ENCODE measurements at places on chromosomes 5 and 9.
A peak's percentile ranks its signal among the peaks of the same experiment; 100 is the strongest.

GRCh38 chr9:113428062-113428615 lies 17.6 kb downstream of the C9orf43 start:
- no peak for DNase-seq

- DNase-seq = no peak
Measured at GRCh38 chr5:97580746-97581145, 397.7 kb upstream of the RIOK2 start.

DNA sequence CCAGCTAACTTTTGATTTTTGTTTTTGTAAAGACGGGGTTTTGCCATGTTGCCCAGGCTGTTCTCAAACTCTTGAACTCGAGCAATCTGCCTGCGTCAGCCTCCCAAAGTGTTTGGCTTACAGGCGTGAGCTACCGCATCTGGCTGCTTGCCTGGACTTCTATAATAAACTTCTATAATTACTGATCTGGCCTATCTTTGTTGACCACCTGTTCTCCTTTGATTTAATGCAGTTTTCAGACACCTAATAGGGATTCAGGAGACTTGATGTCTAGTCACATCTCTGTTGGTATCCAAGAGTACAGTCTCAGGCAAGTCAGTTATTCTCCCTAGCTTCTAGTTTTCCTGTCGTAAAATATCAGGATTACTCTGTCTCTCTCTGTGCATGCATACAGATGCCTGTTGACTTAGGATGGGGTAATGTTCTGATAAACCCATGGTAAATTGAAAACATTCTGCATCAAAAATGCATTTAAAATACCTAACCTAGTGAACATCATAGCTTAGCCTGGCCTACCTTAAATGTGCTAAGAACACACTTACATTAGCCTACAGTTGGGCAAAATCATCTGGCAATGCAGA lies 51.5 kb upstream of the NR3C1 start:
- no peak for DNase-seq

DNA sequence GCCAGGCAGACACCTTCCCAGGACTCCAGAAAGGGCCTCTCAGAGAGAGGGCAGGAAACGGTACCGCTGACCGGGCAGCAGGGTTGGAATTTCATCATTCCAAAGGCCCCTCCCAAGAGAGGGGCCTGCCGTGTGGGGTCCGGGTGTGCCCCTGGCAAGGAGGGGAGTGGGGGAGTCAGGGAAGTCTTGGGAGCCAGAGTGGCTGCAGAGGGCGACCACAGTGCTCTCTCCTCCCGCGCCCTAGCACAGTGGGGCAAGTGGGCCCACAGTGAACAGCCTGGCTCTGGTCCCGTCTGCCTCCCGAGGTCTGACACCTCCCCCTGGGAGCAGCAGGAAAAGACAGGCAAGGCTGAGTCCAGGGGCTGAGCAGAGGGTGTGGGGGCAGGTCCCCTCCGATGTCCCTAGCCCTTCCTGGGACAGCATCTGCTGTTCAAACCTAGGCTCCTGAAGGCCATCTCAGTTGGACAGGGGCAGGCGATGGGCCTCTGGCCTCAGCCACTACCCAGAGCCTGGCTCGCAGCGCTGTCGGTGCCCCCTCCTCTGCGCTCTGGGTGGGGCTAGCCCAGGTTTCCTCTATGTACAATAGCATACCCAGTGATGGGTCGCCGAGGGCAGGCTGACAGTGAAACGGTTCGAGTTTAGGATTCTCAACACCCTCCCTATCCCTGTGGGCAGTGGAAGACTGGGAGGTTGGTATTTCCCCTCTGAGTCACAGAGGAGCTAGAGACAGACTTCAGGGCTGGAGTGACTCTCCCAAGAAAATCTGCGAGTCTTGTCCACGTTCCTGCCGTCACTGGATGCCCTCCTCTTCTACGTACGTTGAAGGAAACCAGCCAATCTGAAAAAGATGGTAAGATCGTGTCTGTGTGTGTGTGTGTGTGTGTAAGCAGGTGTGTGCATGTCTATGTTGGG lies 25.4 kb upstream of the SARDH start:
- no peak for DNase-seq

DNA sequence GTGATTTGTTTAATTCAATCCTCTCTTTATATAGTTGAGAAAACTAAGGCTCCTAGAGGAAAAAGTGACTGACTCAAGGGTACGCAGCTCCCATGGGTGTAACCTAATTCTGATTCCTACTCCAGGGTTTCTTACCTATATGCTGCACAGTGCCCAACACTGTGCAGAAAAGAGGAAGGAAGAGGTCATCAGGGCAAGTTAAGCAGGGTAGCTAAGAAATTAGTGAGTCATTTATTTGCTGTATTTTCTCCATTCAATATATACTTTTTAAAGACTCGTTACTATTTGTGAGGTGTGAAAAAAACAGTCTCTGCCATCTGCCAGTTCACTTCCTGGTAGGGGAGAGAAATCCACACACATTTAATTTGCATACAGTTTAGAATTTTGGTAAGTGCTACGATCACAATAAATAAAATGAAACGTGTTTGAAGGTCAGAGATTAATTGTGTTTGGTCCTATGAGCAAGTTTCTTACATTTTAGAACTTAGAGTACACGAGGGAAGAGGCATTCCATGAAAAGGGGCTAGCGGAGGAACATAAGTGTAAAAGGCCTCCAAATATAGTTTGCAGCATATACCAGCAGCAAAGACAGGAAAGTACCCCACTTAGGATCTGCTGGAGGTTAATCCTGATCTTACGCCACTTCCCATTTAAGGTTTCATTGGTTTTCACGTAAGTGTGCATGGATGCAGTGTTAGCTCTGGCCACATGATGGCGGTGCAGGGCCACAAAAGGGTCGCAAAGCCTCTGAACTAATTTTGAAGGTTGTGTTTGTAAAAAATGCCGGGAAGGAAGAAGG lies 59.9 kb upstream of the TLR4 start:
- peak; percentile 83 for DNase-seq

DNA sequence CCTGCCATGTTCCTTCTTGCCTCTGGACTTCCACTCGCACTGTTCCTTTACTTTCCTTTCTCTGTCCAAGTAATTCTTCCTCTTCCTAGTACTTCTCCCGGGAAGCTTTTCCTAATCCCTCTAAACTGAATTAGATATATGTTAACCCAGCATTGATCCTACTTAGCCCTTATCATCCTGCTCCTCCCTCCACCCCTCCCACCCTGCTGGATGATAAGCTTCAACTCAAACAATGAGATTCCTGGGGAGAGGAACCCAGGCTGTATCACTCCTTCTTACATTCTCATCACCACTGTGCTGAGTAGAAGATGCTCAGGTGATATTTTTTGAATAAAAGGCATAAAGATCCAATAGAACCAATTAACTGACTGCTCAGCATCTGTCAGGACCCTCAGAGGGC lies 45.7 kb downstream of the CDK5RAP2 start:
- no peak for DNase-seq

GRCh38 chr5:97096846-97097245 lies 45.6 kb downstream of the LIX1 start:
- no peak for DNase-seq

GRCh38 chr5:23385036-23385435 lies 122.4 kb upstream of the PRDM9 start:
- no peak for DNase-seq

DNA sequence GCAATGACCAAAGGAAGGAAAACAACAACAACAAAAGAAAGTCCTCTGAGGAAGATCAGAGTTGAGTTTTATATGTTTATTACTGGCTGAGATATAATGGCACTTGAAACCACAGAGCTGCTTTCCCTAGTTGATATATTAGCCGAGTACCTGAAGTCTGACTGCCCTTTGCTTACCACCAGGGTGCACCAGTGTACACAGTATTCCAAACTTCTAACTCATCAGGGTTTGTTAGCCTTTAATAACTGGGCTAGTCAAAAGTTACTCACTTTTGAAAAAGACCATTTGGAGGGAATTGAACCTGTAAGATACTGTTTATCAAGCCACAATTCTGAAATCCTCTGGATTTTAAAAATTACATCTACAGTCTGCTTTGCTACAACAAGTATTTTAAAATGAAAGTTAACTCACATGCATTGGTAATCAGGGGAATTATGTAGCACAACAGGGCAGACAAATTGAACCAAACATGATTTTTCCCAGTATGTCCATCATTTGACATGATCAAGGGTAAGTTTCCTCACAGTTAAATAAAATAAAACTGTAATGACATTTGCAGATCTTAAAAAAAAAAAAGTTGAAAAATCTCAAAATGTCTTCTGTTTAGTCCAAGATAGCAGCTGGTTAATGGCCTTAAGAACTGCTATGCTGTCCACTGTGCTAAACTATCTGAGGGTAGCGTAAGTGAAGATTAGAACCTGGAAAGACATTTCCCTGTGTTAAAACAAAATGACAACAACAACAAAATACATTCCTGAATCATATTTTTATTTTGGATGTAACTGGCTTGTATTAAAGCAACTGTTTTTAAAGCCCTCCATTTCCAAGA lies 57.3 kb upstream of the C6 start:
- peak; percentile 60 for DNase-seq

DNA sequence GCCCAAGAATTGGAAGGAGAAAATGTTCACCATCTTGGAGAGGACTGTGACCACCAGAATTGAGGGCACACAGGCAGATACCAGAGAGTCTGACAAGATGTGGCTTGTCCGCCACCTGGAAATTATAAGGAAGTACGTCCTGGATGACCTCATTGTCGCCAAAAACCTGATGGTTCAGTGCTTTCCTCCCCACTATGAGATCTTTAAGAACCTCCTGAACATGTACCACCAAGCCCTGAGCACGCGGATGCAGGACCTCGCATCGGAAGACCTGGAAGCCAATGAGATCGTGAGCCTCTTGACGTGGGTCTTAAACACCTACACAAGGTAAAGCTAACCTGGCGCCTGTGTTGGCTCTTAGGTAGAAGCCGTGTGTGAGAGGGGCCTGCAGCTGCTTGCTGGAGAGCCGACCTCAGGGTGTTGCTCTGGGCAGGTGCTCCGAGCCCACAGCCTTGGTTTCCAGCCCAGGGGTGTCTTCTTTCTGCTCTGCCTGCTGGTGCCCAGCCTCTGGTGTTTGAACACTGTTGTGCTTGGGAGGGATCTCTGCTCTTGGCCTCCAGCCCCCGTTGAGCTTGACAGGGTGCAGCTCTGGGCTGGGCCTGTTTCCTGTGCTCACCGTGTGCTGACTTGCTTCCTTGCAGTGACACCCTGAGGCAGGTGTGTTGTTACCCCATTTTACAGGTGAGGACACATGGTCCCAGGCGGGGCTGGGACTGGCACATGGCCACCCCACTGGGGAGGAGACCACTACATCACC lies 10.9 kb downstream of the EXOC3 start:
- no peak for DNase-seq

DNA sequence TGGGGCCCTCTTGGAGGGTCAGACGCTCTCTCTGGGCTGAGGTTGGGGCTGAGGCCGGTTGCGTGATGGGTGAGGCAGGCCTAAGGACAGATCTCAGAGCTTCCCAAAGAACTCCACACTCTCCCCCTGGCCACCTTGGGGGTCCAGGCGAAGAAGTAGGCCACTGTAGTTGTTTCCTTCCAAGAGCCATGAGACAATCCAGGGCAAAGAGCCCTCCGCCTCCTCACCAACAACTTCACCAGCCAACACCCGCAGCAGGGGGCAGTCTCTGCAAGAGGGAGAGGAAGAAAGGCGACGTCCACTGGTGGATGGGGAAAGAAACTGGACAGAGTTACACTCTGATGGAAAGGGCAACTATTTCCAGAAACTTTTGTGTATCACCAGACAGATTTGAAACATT lies 10.7 kb downstream of the SLC35A4 start:
- DNase-seq = no peak

DNA sequence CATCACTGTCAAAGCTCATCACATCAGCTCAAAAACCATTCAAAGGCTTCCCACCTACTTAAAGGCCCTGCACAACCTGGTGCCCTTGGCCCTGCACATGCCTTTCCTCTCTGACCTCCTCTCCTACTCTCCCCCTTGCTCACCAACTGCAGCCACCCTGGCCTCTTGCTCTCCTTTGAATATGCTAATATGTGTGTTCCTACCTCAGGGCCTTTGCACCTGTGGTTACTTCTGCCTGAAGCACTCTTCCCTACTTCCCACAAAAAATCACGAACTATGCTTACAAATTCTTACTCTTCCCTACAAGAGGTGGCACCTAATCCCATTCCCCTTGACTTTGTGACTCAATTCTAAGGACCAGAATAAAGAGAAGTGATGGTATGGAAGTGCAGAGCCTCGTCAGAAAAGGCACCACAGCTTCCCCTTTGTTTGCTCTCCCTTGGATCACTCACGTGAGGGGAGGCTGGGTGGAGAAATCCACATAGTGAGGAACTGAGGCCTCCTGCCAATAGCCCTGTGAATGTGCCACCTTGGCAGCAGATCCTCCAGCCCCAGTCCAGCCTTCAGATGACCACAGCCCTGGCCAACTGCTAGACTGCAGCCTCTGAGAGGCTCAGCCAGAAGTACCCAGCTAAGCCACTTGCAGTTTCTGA lies 3.2 kb upstream of the TMEM171 start:
- no peak for DNase-seq

DNA sequence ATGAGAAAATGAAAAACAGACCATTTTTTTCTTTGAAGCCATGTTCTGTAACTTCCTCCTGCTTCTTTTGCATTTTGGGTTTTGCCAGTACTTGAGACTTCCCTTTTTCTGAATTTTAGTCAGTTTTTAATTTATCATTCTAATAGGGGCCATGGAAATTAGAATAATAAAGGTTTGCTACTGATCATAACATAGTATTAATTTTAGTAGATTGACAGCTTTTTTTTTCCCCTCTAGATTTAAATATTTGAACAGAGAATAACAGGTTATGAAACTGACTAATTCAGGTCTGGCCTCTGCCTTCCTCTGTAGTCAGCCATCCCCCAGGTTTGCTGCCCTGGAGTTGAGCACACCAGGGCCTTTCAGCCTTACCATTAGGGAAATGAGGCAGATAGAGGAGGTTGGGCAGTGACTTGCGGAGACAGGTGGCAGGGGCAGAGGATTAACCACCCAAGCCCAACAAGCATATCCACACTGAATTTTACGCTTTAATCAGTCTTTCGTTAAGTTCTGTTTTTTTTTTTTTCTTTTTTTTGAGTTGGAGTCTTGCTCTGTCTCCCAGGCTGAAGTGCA lies 80.1 kb upstream of the TNFAIP8 start:
- DNase-seq = no peak

- no peak for DNase-seq
Measured at GRCh38 chr5:1026700-1027621, 18.4 kb downstream of the NKD2 start.

GRCh38 chr5:136994154-136994553 lies 505.0 kb downstream of the SPOCK1 start:
- DNase-seq = no peak

GRCh38 chr9:126935630-126936029 lies 21.0 kb downstream of the RALGPS1 start:
- DNase-seq = no peak

DNA sequence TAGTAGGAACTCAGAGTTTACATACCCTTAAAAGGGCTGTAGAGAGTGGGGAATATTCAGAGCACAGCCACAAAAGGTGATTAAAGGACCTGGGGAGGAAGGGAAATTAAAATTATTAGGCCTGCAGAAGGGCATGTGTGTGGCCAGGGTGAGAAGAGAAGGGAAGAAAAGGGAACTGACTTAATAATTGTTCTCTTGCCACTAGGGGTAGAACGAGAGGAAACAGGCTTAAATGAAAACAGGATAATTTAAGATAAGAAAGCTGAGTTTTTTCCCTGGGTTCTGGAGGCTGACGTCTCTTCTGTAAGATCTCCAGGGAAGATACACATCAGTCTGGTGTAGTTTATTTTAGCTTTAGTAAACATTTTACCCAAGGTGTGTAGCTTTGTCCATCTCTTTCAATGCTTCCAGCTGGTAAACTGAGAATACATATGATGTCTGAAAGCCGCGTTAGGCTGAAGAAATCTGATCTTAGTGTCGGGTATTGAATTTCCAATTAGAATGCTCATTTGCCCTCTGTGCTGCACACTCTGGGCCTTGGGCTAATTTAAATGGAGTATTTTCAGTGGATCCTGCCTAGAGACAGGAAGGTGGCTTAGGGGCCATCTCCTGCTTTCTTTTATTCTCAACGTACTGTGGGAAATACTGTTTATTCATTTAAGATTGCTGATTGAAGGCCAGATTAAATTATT lies 416.8 kb downstream of the TMEM38B start:
- DNase-seq = no peak

All from body of pancreas (tissue), 4 donors.